ENCODE measurements at places on chromosomes 16 and 17.

DNA sequence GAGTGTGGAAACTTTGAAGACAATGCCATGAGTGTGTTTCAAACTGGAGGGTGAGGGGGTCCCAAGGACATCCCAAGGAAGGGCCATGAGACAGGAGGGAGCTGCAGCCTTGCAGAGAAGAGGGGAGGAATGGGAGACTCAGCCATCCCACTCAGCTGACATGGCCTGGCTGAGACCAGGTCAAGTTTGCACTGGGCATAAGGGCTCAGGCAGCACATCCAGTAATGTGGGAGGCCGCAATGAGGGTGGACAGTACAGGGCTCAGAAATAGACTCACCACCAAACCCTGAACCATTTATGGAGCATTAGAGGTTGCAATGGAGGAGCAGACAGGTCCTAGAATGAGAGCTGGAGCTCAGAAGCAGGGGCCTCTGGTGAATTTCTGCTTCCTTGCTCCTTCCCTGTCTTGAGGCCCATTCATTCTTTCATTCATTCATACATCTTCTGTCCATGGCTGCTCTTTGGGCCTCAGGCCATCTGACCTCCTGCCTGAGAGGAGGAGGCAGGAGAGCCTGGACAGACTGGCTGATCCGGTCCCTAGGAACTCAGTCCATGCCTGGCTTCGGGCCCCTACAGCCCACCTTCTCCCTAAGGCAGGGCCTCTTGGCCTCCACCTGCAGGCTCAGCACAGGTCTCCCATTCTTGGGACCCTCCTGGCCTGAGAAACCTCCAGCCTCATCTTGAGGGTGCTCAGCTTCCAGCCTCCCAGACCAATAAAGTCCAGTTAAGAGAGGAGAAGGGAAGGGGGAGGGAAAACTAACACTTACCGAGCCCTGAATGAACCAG is 70.5 kb upstream of the CDH5 start:
- no peak for DNase-seq

DNA sequence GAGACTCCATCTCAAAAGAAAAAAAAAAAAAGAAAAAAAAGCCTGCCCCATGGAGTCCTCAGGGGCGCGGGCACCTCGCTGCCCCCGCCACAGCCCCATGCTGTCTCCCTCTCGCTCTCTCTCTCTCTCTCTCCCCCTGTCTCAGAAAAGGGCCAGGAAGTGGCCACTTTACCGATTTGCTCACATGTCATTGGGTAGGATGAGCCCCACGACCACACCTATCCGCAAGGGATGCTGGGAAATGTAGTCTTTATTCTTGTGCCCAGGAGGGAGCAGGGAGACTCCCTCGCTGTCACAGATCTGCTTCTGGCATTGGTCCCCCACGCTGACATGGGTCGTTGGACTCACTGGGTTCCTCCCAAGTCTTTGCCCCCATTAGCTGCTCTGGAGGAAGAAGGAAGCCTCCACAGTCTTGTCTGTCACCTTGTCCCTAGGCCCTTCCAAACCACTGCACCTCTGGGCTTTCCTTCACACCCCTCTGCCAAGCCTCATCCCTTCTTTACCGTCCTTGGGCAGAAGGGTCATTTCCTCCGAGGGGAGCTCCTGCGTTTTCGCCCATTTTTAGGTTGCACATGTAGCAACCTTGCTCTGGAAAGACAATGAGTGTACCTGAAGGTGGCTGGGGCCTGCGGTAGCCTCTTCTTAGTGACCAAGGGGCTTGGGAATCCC is 6.9 kb upstream of the GJD3 start:
- no peak for DNase-seq

- no peak for DNase-seq
These were observed 8.9 kb downstream of the MPP2 start for GRCh38 chr17:43898446-43898845.

- no peak for DNase-seq
These were observed 50.3 kb downstream of the SCNN1G start for GRCh38 chr16:23232806-23233205.

DNA sequence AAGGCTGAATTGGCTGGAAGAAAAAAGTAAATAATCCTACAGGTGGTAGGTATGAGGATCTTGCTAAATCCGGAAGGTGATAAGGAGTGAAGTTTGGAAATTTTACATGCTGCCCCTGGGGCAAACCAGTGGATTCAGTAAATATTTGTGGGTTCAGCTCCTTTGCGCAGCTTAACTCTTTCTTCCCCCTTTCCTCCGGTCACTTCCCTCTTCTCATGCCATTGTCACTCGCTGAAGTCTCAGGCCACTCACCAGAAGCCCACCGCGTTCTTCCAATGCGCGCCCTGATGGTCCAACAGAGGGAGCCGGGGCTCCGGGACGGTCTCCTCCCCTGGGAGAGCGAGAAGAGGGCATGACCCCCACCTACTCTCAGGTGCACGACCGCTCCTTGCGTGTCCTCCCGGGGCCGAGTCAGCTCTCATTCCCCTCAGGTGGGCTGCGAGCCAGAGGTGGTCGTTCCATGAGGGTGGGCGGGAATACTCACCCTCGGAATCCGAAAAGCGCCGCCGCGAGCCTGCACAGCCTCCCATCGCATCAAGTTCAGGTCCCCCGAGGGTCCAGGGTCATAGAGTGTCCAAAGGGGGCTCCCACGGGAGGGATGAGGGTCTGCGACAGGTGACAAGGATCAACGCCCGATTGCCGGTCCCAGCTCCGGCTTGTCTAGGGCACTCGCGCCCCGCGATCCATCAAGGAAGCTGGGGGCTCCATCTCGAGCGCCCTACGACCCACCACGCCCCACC is 474 bp downstream of the CLN3 start:
- no peak for DNase-seq

DNA sequence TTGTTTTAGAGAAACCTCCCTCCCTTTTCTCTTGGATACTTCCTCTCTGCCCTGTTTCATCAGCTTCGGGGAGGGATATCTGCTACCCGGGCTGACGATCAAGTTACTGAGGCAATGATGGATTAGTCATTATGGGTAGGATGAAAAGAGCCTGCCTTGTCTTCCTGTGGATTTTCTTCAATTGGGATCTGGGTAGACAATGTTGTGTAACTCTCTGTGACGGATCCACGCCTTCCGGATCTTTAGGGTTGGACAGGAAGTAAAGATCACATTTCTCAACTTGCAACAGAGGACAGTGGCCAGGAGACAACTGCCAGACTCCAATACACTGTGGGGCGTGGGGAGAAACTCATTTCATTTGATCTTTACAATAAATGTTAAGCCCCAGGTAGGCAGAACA is 11.3 kb upstream of the CHST6 start:
- no peak for DNase-seq

DNA sequence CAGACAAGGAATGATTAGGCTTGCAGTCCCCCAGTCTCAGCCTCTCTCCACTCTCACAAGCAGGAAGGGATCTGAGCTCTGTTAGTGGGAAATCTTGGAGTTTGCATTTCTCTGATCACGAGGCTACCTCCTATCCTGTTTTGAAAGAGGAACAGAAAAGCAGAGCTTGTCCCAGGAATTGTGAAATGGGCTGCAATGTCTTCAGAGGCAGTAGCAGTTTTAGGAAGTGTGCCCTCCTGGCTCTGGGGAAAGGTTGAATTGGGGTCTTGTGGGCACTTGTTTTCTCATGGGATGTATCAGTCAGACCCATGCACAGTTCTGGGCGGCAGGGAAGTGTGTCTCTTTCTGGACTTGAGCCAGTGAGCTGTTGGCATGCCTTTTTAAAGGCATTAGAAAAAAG is 22.8 kb downstream of the NUP85 start:
- no peak for DNase-seq

GRCh38 chr16:4042581-4042980 is 73.7 kb downstream of the ADCY9 start:
- no peak for DNase-seq

DNA sequence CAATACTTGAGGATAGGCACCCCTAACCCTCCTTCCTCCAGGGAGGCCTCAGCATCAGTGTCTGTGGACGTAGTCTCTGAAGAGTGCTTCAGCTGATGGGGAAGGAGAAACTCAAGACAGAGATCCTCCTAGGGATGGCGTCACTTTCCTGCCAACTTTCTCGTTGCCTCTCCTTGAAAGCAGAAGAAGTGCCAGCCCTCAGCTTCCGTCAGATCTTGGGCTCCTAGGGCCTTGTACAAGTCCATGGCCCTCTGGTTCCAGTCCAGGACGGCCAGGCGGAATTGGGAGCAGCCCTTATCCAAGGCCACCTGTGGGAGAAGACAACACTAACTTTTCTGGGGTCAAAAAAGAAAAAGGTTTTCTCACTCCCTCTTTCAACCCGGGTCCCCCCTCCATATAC is 1.3 kb downstream of the SAT2 start:
- DNase-seq, result no peak

GRCh38 chr17:30173649-30174048 is 57.0 kb downstream of the NSRP1 start:
- no peak for DNase-seq

- no peak for DNase-seq
These were observed 6.9 kb downstream of the IGFBP4 start for GRCh38 chr17:40450175-40450574.

DNA sequence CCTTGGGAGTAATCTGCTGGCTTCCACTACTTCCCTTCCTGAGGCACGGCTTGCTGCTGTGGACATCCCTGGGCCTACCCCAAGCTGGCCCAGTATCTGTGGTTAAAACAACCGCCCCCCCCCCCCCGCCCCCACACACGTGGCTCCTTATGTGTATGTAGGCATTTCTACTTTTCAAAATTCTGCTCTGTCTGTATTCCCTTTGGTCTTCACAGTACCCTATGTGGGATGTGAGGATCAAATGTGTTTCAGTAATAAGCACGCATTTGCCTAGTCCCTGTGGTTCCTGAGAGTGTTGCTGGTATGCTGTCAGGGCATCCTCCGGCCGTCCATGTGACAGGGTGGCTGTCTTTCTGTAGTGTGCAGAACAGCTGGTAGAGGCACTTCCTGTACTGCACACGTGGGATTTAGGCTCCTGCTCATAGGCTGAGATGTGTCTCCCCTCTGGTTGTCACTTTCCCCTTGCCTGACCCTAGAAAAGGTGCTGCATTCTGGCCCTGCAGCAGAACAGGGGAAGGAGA is 2.2 kb downstream of the NT5M start:
- peak; percentile 14 for DNase-seq
